Eye (tissue), 1 donor: ENCODE measurements at places on chromosomes 6 and 20.

DNA sequence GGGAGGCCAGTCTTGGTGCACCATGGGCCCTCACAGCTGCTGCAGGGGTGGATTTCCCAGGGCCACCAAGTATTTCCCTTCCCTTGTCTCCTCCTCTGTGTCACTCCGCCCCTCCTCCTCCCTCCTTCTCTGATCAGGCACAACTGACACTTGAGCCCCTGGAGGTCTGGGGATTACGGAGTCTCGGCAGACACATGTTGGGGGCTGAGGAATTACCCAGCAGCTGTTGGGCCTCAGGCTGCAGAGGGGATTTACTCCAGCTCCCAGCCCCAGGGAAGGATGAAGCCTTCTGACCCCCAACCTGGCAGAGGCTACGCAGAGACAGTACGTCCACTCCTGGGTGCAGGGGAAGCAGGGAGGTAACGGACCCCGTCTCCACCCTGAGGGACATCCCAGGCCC, 420.5 kb upstream of the SULF2 start:
- DNase-seq: peak; percentile 80

GRCh38 chr20:31691646-31692275, 30.9 kb downstream of the BCL2L1 start:
- no peak for DNase-seq

GRCh38 chr6:10418361-10418861, 3.5 kb upstream of the TFAP2A start:
- DNase-seq: peak; percentile 31

DNA sequence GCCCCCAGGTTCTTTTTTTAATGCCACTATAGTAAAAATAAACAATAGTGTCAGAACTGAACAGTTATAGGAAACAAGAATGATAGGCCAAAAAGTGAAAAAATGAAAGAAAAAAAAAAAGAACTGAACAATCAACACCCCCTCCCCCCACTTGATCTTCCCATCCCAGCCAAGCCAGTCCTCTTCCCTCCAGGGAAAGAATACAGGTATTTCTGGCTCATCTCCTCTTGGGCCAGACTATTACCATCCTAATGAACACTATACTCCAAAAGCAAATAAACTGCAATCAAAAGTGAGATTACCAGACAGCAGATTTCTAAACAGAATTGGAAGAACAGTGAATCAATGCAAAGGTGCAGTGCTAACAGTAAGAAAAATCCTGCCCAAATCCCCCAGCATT, 21.3 kb upstream of the C20orf203 start:
- DNase-seq: no peak

DNA sequence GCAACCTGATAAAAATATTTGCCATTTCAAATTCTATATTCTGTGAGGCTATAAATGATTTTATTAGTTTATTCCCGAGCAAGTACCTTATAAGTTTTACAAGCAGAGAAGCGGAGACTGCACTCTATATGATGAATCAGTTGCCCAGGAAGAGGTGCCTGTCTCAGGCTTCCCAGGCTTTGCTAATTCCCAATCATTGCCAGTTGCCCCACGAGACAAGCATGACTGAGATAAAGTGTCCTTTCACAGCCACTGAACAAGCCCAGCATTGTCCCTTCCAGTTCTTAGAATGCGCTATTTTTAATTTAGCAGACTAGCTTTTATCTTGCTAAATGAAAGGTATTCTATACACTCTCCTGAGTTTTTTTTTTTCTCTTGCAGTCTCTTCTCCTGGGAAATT, 260.7 kb downstream of the ALDH8A1 start:
- DNase-seq: no peak

DNA sequence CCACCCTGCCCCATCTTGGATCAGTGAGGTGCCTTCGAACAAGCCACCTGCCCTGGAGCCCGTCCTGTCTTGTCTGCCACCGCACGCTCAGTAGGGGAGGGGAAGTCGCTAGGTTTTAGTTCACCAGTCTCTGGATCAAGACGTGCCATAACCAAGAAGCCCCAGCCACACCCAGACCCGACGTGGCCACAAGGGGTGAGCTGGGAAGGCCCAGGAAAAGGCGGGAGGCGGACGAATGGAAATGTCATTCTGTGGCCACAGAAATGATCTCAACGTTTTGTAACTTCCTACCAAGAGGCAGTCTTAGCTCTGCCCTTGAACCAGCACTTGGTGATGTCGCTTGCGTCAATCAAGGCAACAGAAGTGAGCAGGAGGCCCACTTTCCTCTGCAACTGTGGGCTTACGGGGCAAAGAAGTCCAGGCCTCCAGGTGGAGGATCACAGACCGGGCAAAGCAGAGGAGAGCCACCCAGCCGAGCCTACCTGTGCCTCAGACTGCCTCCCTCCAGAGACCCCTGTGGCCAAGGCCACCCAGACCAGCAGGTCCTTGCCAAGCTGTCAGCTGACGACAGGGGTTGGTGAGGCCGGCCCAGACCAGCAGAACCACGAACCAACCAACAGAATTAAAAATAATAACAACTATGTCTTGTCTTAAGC, 14.5 kb downstream of the GMEB2 start:
- DNase-seq: no peak

DNA sequence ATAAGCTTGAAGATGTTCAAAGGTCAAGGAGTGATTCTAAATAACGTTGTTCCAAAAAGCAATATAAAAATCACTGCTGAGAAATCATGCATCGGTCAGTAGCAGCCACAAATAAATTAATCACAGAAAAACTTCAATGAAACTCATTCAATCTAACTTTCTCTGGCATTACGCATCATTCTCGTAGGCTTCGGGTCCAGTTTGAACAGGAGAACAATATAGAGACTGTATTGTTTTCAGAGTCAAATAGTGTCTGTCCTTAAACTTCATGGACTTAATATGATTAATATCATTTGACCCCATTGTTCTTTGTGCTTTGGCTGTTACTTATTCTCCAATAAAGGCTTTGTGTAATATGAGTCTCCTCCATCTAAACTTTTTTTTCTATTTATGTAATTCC, 200.4 kb downstream of the C6orf118 start:
- no peak for DNase-seq

GRCh38 chr6:1285956-1286355, 25.9 kb upstream of the FOXQ1 start:
- no peak for DNase-seq

DNA sequence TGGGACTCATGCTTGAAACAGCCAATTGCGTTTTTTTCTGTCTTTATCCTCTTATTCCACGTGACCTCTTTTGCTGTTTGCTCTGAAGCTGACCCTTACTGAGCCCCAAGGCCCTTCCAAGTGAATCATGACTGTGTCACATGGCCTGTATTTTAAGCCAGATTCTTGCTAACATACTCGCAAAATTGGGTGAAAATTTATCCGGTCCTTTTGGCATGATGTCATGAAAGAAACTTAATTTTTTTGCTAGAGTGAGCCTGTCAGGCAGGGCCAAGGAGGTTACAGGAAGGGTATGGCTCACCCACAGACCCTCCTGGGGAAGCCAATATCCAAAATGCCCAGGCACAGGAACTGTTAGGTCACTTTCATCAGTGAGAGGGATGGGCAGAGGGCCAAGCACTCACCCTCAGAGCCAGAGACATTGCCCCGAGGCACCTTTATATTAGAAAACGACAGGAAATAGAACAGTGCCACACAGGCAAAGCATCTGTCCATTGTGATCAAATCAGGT, 296.7 kb downstream of the CDH26 start:
- DNase-seq: peak; percentile 50

GRCh38 chr20:32111753-32112152, 2.2 kb downstream of the TM9SF4 start:
- no peak for DNase-seq

- peak; percentile 92 for DNase-seq
These were observed at the start of gene EDN1 for GRCh38 chr6:12289933-12290820. Gene EDN1 (plus strand): TSS chr6:12290361. CDS start chr6:12290630, 269 bp downstream.

DNA sequence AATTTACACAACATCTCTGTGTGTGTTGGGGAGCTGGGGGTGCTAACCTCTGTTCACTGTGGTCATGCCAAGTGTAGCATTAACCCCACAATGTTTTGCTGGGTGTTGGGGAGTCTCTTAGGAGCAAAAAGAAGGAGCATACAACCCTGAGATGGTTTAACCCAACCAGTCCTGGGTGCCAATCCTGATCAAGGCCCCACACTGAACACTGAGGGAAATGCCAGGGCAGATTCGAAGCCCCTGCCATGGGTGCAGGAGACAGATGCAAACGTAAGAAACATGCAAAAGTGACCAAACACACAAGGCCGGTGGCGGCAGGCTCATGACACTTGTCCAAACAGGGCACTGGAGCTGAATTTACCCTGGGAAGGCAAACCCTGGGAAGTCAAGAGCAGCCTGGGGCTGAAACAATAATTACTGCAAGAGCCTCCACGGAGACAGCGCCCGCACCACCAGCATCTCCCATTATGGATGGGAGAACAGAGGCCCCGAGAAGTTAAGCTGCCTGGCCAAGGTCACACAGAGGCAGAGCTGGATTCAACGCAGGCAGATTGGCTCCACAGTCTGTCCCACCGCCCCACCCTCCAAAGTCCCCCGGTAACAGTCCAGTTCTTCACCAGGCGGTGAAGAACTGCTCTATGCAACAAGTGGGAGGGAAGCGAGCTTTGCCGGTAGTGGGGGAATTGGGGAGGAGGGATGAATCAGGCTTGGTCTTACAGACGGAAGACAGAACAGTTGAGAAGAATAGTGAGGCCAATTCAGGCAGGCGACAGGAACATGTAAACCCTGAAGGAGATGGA, 8.5 kb downstream of the ACSS1 start:
- DNase-seq: no peak
